ENCODE measurements at places on chromosomes 1 and 21. TPM values are rescaled to one million over a fixed set of nuclear protein-coding genes. Genes with fewer than 3 reads are reported as not detected.

GRCh38 chr1:145751491-145752037, 32.3 kb downstream of the CD160 start:
- no peak for DNase-seq

GRCh38 chr1:232690285-232690935, 60.5 kb upstream of the SIPA1L2 start:
- DNase-seq = no peak

DNA sequence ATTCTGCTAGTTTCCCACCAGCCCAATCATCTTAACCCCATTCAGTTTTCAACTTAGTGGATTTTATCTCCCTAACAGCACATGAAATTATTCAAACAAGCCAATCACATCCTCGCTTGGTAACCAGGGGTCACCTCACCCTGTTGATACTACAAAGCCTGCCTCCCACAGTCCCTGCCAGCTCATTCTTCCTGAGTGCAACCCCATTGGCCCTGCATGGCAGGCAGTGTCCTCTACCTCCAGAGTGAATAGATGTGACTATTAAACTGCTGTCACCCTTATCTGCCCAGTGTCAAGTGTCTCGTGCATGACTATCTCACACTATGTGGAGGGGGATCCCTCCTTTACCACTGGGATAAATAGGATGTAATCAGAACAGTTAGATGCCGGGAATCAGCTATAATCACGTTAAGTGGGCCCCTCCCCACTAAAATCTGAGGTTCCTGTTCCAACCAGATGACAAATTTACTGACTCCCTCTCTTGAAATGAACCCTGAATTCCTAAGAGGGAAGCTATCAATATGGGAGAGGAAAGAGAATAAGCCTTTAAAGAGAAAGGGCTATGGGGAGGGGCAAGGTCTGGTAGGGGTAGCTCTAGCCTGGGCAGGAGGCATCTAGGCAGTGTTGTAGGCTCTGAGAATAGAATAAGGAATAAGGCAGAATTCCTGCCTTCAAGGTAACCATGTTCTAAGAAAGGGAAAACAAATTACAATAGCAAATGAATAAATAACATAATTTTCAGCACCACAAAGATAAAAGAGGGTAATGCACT, 155.9 kb downstream of the SLC30A10 start:
- DNase-seq = no peak

GRCh38 chr1:70627910-70628309, 216.8 kb downstream of the CTH start:
- no peak for DNase-seq

DNA sequence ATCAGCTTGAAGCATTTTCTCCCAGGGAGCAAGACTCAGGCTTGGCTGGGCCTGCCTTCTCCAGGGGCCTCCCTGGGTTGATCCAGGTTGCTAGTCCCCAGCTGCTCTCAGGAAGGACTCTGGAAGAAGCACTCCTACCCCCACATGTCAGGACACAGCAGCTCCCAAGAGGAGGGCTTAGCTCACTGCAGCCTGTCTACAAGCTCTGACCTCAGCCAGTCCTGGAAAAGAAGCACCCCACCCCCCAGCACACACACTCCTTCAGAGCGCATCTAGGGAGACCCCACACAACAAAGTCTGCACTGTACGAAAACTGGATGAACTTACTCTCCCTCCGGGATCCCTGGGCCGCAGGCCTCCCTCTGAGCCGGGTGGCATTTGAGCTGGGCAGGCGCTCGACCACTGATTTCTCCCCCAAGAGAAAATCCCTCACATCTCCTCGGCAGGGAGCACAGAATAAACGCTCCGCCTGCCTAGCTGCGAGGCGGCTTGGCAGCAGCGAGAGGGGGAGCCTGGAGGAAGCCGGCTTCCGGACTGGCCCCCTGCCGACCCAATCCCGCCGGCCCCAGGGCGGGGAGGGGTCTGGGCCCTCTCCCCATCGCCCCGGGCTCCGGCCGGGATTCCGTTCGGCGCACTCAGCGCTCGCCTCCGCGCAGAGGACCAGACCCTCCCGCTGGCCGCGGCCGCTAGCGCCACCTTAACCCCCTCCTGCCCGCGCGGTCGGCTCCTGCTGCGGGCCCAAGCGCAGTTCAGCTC, at the start of gene KCNA2:
KCNA2 (minus strand) TSS at position 458 of the 756 bp plus-strand sequence. CDS start 1,576 bp downstream, outside the sequence.
- no peak for DNase-seq

DNA sequence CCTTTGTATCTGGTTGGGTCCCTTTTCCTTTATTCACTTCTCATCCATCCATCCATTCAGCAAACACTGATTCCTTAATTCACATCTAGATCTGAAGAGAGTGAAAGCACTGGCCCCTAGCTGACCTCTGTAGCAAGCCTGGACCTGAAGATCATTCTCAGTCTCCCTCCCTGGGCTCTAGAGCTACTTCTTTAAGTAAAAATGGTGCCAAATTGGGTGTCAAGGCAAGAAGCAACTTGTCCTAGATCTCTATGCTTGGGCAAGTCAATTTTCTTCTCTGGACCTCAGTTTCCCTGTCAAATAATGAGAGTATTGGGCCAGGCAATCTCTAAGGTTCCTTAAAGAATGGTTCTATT, 36.1 kb downstream of the PLXNA2 start:
- DNase-seq = no peak

The TMEM200B gene
- 0.92 TPM for total RNA-seq

The MYOM3 gene
- total RNA-seq = 144 TPM

The NCAM2 gene
- 0.07 TPM for total RNA-seq

The TRIM63 gene
- 1,770 TPM for total RNA-seq

Data from gastrocnemius medialis (tissue), 4 donors.